ENCODE measurements at places on chromosomes 13 and 19. TPM values are rescaled to one million over a fixed set of nuclear protein-coding genes. Genes with fewer than 3 reads are reported as not detected.

The CEACAM6 gene
- total RNA-seq: 1.1 TPM

The RYR1 gene
- total RNA-seq: 107 TPM

The SLC6A16 gene
- total RNA-seq: 3.2 TPM

The SIGLEC6 gene
- 0.18 TPM for total RNA-seq

The KLK2 gene
- not detected for total RNA-seq

The CYP4F2 gene
- total RNA-seq: not detected

The VSTM2B gene
- total RNA-seq: 0.18 TPM

The LENG1 gene
- total RNA-seq: 5.4 TPM

The DACT3 gene
- total RNA-seq: 28.4 TPM

The PEAK3 gene
- 0.47 TPM for total RNA-seq

The ZNF846 gene
- total RNA-seq: 34.4 TPM

The RAP2A gene
- total RNA-seq: 45.7 TPM

The PSG1 gene
- not detected for total RNA-seq

The PSG4 gene
- not detected for total RNA-seq

The FLT1 gene
- 84.8 TPM for total RNA-seq

The STARD13 gene
- 62.7 TPM for total RNA-seq

The TRMT1 gene
- total RNA-seq: 28.3 TPM

The ZNF681 gene
- total RNA-seq: 3.3 TPM

The IRGC gene
- total RNA-seq: not detected

The ETV2 gene
- total RNA-seq: 0.47 TPM

The SPRED3 gene
- total RNA-seq: 0.23 TPM

The IGLON5 gene
- 1.6 TPM for total RNA-seq

The TUBA3C gene
- not detected for total RNA-seq

The DHX34 gene
- total RNA-seq: 19.7 TPM

The ZNF208 gene
- total RNA-seq: 33.8 TPM

The ZIM2 gene
- 3.9 TPM for total RNA-seq

The C19orf85 gene
- not detected for total RNA-seq

The EMC10 gene
- total RNA-seq: 107 TPM

The PSG2 gene
- total RNA-seq: not detected

The CACNG7 gene
- total RNA-seq: 0.76 TPM

Measured in metanephros (tissue), 2 donors.